ENCODE measurements at places on chromosomes 1 and 21.

DNA sequence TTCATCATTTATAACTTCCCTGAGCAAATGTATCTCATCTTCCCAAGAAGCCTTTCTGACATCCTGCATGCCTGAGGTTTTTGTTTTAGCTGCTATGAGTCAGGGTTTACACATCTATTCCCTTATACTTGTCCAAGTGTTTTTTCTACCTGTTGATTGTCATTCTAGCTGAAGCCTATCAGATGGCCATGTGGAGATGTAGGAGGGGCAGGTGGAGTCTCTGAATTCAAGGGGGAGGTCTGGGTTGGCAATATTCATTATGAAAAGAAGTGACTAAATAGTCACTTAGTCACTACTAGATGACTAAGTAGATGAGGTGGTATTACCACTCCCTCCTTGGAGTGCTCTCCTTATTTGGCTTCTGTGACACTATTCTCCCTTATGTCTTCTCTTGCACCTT is 52.4 kb downstream of the XCL1 start:
- no peak for DNase-seq

- no peak for DNase-seq
Measured at GRCh38 chr1:214658785-214659184, 55.8 kb downstream of the CENPF start.

DNA sequence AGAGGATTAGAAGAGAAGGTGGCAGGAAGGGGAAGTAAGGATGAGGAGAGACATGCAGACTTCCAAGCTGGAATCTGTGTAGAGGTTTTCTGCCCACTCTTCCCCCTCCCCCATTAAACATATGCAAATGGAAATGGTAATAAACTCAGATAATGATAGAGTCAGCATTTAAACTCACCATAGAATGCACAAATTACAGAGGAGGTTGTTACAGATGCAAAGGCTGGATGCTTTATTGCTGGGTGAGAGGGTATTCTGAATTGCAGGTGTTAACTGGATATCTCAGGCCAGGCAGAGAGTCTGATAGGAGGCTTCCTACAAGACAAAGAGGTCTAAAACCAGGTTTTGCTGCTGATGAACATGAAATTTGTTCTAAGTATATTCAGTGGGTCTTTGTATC is 372.5 kb downstream of the SEC16B start:
- no peak for DNase-seq

DNA sequence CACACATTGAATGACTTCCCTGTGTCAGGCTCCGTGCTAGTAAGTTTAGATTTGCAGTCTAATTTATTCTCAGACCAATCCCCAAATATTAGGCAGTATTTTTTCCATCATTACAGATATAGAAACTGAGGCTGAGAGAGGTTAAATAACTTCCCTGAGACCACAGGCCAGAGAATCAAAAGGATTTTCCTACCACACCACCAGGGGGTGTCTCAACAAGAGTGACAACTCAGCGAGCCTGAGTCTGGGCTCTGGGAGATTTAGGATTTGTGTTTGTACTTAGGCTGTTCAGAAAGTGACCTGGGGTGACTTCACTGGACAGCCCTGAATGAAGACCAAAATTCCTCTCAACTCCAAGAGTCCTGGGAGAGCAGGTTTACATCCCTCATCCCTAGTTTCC is 13.3 kb upstream of the LCE5A start:
- DNase-seq = no peak

GRCh38 chr1:230072296-230072695 is 5.3 kb downstream of the GALNT2 start:
- DNase-seq = no peak

GRCh38 chr1:180565121-180565871 is 6.5 kb downstream of the OVAAL start:
- no peak for DNase-seq

DNA sequence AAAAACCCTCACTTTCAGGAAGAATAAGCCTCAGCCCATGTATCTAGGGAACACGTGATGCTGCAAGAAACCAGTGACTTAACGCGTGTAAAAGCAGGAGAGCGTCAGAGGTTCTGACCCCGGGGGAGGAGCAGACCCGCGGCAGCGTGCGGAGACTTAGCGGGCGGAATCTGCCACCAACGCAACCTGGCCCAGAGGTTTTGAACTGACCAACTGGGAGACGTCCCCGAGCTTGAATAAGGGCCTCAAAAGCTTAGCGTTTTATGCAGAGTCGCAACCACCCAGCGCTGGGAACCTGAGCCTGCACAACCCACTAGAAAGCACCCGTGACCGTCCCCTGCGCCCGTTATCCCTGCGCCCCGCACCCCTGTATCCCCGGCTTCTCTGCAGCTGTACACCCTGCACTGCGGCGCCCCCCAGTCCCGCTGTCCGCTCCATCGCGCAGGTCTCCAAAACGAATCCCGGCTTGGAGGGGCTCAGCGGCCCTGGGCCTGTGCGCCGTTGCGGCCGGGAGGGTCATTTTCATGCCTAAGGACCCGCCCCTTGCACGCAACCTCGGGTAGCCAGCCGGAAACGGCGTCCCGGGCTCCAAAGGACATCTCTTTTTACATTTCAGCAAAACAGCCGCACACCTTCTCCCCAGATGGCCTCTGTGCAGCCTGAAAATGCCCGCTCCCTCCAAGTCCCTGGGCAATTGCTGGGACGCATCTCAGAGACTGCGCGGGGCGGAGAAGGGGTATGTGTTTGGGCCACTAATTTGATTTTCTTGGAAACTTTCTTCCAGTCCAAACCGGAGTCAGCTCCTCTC is 29.4 kb upstream of the TRIM17 start:
- peak; percentile 28 for DNase-seq

DNA sequence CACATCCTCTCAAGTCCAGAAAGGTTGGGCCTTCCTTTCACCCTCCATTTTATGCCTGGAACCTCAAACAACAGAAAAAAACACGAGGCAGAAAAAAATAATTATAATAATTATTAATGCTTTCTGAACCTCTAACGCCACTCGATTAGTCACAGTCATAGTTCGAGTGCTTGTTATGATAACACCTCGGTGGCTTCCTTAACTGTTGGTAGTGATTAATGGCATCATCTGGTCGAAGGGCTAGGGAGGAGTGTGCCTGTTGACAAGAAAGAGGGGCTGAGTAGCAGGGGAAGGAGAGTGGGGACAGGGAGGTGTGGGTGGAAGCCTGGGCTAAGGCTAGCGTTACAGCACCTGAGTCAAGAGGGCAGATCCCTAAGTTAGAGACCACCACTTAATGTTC is 21.3 kb upstream of the IL10 start:
- no peak for DNase-seq

All from stimulated activated CD4-positive, alpha-beta T cell treated with anti-CD3 and anti-CD28 coated beads, Interleukin-4, amount 100 ng/mL, for 4 hours (primary cell).